NCI-H82 (cell line): ENCODE measurements at places on chromosomes 12 and 14.
A peak's percentile ranks its signal among the peaks of the same experiment; 100 is the strongest.

GRCh38 chr14:97444248-97444647 is 647.1 kb downstream of the VRK1 start:
- DNase-seq, result no peak

DNA sequence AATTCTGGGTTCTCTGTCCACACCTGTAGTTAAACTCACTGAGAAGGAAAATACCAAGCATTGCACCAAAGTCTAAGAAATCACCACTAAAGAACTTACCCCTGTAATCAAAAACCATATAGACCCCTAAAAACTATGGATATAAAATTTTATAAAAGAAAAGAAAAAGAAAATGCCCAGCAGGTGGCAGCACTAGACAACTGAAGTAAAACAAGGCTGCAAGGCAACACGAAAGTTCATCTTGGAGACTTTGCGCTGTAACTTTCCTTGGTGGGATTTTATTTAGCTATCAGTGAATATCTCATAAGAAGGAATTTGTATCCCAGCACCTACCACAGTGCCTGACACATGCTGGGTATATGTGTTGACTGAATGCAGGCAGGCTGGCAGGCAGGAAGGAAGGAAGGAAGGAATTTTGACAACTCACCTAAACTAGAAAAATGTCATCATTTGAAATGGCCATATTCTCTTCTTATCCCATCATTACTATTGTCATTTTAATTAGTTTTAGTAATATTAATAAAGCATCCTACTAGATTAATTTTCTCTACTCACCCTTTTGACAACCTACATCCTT is 68.2 kb upstream of the ETV6 start:
- peak; percentile 88 for DNase-seq

DNA sequence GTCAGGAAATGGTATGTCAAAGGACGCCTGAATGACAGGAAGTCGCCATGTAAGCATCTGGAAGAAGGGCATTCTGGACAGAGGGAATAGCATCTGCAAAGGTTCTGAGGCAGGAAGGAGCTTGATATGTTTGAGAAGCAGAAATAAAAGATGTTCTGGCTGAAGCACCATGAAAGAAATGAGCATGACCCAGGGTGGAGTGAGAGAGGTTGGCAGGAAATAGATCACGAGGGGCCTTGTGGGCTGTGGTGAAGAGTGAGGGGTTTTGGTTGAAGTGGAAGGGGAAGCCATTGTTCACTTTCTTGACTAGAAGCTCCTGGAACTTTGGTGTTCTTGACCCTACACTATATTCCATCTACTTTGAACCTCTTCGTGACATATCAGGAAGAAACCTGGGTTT is 99.4 kb upstream of the PARP11 start:
- DNase-seq, result no peak

- peak; percentile 37 for DNase-seq
Observed at GRCh38 chr12:56572288-56572687, 50.7 kb downstream of the RBMS2 start.

DNA sequence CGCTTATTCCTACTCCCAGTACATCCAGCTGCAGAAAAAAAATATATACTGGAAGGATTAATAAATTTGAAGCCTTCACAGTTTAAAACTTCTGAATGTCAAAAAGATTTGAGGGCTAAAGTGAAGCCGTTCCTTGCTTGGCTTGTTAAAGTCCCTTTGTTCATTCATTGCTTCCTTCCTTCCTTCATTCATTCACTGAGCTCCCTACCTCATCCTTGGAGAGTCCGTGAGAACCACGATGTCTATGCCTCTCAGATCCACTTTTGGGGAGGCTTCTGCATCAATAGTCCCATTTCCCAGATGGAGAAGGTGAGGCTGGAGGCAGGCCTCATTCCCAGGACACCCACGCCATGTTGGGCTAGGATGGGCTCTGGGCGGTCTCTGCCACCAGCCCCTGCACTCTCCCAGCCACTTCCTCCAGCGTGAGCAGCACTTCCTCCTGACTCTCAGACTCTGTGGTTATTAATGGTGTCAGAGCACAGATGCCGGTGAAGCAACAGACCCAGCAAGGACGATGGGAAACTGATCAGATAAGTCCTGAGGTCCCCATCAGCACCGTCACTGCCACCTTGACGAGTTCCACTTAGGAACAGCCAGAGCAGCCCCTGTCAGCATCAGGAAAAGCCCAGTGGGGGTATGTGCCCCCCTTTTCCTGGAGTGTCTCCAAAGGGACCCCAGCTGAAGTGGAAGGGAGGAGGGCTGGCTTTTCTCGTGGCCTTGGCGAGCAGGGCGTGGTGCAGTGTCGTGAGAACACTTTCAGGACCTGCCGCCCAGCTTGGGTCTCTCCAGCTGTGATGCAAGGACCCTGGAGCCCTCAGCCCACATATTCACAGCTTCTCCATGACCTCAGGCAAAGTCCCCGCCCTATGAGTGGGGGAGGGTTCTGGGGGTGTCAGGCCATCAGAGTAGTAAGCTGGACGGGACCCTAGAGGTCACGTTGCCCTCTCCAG is 21.2 kb downstream of the ASB2 start:
- no peak for DNase-seq

- no peak for DNase-seq
Observed at GRCh38 chr14:67622675-67623074, 3.0 kb downstream of the ARG2 start.

GRCh38 chr14:72646861-72647528 is 246.9 kb downstream of the DPF3 start:
- DNase-seq, result no peak

DNA sequence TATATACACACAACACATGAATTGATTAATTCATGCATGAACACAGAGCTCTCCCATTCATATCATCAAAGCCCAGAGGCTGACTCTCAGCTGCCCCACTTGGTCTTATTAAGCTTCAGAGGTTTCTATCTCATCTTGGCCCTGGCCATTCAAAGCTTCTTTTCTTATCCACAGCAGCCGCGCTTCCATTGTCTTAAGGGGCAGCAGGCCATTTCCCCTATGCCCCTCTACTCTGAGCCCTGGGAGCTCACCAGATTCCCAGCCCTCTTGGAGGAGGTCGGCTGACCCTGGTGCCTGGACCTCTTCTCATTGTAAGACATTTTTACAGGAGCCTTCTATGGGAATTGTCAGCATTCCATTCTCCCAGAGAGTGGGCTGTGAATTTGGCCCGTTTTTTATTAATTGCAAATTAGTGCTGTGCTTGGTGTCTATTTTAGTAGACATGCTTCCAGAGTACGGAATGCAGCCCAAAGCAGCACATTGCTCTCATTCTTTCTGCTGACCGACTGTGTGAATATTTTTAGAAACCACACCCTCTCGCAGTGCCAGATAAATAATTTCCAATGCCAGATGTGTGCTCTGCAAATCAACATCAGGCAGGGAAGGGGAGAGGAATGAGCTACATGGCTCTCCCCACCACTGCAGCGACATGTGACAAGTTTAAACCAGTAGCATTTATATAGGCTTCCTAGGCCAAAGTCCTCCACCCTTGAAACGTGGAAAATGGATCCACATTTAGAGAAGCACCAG is 58.5 kb downstream of the NUAK1 start:
- DNase-seq, result no peak

DNA sequence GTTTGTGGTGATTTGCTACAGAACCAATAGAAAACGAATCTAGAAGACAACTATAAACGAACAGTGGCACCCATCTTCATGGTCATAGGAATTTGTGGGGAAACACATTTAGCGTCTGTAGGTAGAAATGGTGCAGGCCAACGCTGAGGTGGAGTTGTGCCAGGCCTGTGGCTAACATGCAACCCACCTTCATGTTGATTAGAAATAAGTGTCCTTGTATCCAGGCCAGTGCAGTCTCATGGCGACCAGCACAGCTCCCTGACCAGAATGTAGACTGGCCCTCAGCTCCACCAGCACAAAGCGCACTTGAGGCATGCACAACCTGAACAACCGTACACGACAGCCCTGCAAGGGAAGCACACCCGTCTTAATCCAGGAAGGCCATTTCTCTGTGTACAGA is 187.0 kb downstream of the TMEM132D start:
- no peak for DNase-seq

DNA sequence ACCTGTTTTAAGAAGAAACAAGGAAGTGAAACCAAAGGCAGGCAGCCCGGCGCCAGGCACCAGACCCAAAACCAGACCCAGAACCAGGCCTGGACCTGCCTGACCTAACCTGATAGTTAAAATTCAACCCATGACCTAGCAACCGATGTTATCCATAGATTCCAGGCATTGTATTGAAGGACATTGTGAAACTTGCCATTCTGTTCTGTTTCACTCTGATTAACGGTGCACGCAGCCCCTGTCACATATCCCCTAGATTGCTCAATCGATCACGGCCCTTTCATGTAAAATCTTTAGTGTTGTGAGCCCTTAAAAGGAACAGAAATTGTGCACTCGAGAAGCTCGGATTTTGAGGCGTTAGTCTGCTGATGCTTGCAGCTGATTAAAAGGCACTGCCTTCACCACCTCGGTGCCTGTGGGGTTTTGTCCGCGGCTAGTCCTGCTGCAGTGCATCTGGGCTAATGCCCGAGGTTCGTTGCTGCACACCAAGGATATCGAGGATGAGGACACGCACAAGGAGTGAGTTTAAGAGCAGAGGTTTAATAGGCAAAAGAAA is 262.5 kb upstream of the TMEM132C start:
- DNase-seq, result no peak

- DNase-seq, result no peak
Observed at GRCh38 chr12:48351022-48351708, 446 bp upstream of the ZNF641 start.

DNA sequence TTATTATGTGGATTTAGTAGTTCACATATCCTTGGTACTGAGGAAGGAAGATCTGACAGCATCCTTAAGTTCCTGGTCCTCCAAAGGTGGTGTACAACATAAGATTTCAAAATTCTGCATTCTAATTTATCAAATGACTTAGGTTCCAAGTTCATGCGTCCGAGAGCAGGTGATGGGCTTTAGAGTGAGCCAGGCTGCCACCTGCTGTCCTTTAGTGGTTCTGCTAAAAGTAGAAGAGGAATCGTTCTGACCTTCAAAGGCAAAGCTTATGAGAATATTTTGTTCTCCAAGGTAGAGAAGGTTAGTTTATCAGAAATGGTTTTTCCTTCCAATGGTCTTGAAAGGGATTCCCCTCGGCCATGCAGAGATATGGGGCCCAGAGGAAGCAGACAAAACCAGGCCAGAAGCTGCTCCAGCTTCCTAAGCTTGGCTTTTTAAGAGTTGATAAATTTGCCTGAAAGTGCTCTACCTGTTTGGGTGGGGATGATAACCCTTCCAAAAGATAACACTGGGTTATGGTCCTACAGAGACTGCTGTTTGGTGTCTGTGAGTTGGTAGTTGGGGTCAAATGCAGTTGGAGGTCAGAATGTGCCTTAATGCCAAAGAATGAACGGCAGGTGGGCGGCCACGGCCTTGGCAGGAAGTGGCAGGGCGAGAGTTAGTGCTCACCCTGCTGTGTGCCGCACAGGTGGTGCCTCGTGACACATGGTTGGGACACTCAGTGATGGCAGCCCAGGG is 29.1 kb upstream of the LRTM2 start:
- peak; percentile 87 for DNase-seq

- DNase-seq, result no peak
Observed at GRCh38 chr14:75720842-75721498, 59.9 kb downstream of the TTLL5 start.

GRCh38 chr14:32707742-32708500 is 230.8 kb upstream of the NPAS3 start:
- DNase-seq, result no peak
